Nucleus accumbens (tissue), 56 donors: ENCODE measurements at places on chromosomes 12 and 14.

GRCh38 chr12:47750229-47750798, 8.4 kb downstream of the RAPGEF3 start:
- DNase-seq, result no peak

- no peak for DNase-seq
Measured at GRCh38 chr12:52402873-52403540, 3.1 kb downstream of the KRT82 start.

DNA sequence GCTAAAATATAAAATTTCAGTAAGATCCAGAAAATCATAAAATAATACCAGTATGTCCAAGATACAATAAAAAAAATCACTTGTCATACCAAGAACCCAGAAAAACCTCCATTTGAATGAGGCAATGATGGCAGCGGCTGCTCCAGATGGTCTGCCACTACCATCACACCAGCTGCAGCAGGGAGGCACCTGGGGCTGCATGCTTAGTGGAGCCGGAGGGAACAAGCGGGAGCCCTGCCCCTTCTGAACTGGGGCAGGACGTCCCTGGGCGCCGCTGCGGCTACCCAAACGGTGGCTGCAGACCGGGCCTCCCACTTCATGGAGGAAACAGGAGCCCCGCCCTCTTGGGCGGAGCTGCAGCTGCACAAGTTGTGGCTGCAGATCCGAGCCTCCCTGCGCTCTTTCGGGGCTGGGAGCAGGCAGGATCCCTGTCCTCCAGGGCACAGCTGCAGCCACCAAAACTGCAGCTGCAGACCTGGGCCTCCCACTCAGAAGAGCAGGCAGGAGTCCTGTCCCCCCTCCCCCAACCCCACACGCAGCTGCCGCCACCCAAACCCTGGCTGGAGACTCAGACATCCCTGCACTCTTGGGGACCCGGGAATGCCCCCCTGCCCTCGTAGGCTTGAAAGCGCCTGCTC, 36.1 kb upstream of the OR5AU1 start:
- peak; percentile 58 for DNase-seq

- peak; percentile 27 for DNase-seq
Measured at GRCh38 chr14:93115821-93116675, at the start of gene ITPK1. Gene ITPK1, minus strand, starts transcription at chr14:93115925. Its CDS starts 762 bp downstream, at chr14:93115163.

GRCh38 chr12:85206543-85206942, 73.5 kb upstream of the ALX1 start:
- no peak for DNase-seq

DNA sequence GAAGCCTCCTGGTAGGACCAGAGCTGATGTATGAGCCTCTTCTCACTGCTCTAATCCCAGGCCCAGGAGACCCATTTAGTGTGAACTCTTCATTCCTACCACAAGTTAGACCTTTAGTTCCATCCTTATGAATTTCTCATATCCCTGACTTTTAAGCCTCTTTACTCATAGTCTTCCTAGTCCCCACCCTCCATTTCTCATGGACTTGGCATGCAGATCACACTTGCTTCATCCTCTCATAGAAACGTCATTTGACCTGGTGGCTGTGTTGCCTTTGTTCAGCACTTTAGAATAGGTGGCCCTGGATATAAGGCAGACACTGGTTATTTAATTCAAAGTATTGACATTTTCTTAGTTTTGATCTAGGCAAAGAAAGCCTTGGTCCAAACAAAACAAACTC, 99.5 kb downstream of the SLC16A7 start:
- DNase-seq, result no peak

GRCh38 chr14:98974113-98974512, 297.9 kb downstream of the BCL11B start:
- DNase-seq, result no peak

GRCh38 chr14:70257526-70257925, 68.8 kb upstream of the SLC8A3 start:
- DNase-seq, result no peak

- DNase-seq, result no peak
Measured at GRCh38 chr14:53893374-53893773, 63.3 kb downstream of the BMP4 start.

- DNase-seq, result no peak
Measured at GRCh38 chr12:66929121-66929520, 250.2 kb upstream of the GRIP1 start.

- DNase-seq, result no peak
Measured at GRCh38 chr14:91580876-91581577, 70.9 kb upstream of the PPP4R3A start.

DNA sequence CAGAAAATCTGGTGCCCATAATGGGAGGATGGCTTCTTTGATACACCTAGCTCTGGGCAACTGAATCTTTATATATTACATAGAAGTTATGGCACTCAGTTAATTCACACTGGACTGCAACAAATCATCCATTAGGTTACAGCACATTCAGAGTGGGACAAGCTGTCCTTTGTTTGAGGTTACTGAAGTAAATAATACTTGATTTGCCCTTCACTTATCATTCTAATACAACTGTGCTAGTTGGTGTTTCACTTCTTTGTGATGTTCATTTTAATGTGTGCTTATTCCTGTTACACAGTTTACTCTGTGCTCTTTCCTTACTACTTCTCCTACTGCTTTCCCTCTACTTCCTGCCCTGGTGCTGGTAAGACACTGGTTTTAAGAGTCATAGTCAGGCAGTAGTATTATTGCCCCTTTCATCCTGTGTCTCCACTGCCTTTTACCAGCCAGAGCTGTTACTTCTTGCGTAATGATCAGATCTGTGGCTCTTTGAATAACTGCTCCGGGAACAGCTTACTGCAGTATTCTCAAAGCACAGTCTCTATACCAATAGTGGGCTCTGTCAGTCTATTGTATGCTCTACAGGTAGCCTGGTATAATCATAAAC, 36.4 kb upstream of the GXYLT1 start:
- DNase-seq, result no peak

DNA sequence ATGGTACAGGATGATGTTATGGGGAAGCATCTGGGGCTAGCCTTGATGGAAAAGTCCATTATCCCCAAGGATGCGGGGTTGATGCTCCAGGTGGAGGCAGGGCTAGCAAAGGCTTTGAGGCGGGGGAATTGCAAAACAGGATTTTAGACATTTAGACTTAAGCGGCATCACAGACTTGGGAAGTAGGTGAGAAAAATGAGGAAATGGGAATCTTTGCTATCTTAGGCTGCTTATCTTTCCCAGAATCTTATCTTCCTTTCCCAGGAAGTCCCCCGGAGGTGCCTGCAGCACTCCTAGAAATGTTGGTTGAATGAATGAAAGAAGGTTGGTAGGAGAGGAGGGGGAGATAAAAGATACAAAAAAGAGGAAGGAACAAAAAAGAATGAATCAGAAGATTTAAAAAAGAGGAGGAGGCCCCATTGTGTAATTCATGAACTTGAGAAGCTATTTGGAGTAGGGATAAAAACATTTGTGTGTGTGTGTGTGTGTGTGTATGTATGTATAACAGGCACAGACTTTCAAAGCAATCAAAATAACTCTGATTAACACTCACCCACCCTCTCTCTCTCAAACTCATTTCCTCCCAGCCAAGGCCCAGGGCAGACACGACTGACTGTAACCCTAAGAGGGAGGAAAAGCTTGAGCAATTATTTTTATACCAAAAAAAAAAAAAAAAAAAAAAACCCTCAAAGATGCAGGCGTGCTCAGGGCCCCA, 62.5 kb upstream of the TBX3 start:
- no peak for DNase-seq

GRCh38 chr14:41285186-41285748, 321.4 kb upstream of the LRFN5 start:
- DNase-seq, result no peak

- DNase-seq, result no peak
Measured at GRCh38 chr14:104499784-104500760, 79.5 kb upstream of the C14orf180 start.

- DNase-seq, result no peak
Measured at GRCh38 chr12:107461222-107461975, 224.2 kb upstream of the PWP1 start.

GRCh38 chr14:104445832-104446381, 133.7 kb upstream of the C14orf180 start:
- no peak for DNase-seq

GRCh38 chr12:13961971-13962370, 19.4 kb downstream of the GRIN2B start:
- no peak for DNase-seq

DNA sequence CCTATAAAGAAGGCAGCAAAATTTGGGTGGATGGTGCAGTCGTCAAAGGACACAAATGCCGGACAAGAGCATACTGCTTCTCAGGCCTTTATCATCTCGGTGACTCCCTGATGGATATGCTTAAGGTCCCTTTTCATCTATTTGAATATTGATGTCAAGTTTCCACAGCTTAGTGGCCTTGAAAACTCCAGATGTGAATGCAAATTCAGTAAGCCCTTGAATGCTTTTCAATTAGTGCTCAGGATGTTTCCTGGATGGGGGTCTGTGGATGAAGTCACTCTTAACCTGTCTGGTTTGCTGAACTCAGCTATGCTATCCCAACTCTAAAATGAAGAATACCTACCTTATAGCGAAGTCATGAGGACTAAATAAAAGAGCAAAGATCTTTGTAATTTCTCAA, 10.7 kb downstream of the REM2 start:
- no peak for DNase-seq

GRCh38 chr12:128077211-128077916, 189.6 kb upstream of the TMEM132C start:
- no peak for DNase-seq

DNA sequence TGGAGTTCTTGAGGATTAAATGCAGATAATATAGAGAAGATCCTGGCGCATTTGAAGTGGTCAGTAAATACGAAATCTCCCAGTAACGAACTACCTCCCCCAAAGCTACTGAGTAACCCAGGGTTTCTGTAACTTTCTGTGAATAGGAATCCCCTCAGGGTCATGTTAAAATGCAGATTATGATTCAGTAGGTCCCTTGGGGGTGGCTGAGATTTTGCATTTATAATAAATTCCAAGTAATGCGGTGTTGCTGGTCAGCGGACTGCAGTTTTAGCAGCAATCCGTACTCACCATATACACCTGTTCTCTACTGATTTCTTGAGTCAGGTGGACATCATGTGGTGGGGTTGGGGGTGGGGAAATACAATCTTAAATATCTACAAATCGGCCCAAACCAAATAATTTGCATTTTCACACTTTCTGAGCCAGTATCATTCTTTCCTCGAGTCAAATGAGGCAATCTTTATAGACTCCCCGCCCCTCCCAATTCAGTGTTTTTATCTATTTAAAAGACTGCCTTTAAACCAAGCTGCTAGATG, 868 bp downstream of the SPATA7 start:
- no peak for DNase-seq

- peak; percentile 42 for DNase-seq
Measured at GRCh38 chr12:102883204-102883799, 33.7 kb downstream of the PAH start.

GRCh38 chr14:69951263-69951662, 72.0 kb downstream of the SMOC1 start:
- DNase-seq, result no peak

GRCh38 chr14:22251090-22251489, 337.9 kb downstream of the DAD1 start:
- DNase-seq, result no peak

- DNase-seq, result no peak
Measured at GRCh38 chr12:130484221-130484620, 146.5 kb downstream of the PIWIL1 start.

DNA sequence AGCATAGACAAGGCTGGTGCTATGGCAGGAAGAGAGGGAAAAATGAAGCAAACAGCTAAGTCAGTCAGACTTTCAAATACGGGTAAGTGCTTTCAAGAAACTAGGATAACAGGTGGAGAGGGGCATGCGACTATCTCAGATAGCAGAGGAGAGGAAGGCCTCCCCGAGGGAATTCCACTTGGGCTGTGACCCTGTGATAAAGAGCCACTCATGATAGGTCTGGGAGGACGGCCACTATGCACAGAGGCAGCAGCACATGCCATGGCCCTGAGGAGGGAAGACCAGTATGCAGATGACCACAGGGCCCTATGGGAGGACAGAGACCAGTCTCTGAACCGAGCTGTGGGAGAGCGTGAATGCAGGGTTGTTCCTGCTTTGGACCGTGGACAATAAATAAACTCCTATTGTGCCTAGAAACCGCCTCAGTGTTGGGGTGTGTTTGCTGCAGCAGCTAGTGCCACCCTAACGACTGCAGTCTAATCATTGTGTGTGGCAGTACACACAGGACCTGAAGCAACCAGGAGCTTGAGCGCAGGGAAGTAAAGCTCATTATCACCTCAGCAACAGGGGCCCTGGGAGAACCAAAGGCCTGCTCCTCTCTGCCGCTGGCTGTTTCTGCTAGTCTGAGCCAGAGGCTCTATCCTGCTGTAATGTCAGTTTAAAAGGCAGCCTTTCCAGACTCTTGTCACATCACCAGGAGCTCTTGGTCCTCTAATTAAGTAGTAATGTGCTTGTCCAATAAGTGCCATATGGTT, 119.1 kb downstream of the CACNA1C start:
- DNase-seq, result no peak

- DNase-seq, result no peak
Measured at GRCh38 chr14:93629643-93630042, 158.6 kb downstream of the PRIMA1 start.

- DNase-seq, result no peak
Measured at GRCh38 chr14:32300136-32300535, 29.0 kb upstream of the AKAP6 start.

- DNase-seq, result no peak
Measured at GRCh38 chr12:6165395-6165794, 34.8 kb upstream of the CD9 start.

DNA sequence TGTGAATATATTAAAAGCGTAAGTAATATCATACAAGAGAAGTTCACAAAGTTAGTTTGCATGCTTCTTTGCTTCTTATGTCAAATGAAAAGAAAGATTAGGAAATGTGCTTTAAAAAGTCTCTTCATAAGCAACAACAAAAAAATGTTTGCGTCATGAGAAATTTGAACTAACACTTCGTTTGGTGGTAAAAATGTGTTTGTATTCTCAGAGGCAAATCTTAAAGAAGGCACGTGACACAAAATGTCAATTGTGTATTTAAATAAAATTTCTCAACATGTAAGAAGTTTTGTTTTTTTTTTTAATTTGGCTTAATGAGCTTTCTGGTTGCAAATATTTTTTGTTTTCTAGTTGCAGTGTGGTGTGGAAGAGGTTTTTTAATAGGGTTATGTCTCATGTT, 93.8 kb downstream of the TMTC2 start:
- no peak for DNase-seq

DNA sequence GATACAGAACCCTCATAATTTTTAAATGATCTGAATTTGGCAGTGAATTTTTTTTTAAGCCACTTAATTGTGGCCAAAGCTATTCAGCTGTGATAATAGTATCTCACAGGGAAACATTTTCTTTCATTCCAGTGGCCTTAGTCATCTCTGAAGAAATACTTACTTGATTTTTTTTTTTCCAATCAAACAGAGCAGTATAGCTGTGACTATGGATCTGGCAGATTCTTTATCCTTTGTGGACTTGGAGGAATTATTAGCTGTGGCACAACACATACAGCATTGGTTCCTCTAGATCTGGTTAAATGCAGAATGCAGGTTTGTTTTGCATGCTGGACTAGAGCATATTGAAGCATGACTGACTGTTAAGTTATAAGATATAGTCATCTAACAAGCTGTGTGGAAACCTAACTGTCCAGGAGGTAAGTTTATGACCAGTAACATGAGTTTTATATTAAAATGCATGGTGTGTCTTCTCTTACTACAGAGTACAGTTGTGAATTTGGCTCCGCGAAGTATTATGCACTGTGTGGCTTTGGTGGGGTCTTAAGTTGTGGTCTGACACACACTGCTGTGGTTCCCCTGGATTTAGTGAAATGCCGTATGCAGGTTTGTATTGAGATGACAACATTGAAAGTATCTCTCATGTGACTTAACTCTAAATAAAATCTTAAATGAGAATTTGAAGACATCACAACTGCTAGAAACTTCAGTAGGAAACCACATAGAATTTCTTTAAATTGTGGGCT, 1.9 kb downstream of the SLC25A3 start:
- no peak for DNase-seq
